ENCODE measurements at places on chromosomes 6 and 20.
A peak's percentile ranks its signal among the peaks of the same experiment; 100 is the strongest.

DNA sequence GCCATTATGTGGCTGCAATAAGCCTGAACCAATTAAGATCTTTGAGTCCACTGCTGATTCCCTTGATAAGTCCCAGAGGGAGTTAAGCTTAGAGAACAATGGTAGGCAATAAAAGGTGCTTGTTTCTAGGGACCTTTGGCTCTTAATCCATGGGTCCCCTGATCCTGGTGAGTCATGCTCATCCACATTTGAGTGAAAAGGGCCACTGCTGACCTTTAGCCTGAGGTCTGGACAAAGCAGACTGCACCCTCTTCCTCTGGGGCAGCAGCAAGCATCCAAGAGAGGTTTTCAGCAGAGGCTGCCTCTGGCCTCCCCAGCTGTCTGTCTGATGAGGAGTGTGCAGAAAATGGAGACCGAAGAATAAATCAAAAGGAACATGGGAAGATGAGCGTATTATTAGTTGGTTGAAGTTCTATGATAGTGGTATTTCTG, 16.1 kb upstream of the SCGN start:
- no peak for DNase-seq

DNA sequence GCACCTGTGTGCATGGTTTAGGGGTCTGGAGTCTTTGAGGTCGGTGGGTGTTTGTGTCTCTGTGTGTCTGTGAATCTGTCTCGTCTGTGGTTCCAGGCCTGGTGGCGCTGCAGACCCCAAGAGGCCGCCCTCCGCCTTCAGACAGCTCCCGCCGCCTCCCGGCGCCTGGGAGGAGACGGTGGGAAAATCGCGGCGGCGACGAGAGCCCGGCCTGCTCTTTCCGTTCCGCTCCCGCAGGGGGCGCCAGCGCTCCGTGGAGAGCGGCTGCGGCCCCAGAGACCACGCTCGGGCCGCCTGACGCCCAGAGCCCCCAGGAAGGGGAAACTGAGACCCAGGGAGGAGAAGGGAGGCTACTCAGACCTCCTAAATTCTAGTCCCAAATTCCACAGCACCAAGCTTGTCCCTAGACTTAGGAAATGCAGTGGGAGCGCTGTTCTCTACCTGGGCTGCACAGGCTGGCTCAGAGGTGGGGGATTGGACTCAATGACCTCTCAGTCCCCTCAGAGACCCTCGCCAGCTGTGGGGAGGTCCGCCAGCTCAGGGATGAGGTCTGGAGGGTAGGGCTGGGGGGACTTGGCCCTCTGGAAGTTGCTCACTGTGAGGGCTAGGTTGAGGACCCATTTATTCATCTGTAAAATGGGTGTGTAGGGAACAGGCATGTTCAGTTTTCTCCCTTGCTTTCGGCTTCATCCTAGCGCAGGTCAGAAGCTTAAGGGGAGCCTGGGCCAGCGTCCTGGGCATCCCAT, 36.9 kb upstream of the BLCAP start:
- peak; percentile 87 for DNase-seq

- no peak for DNase-seq
These were observed 99.7 kb downstream of the ATP9A start for GRCh38 chr20:51668515-51668914.

DNA sequence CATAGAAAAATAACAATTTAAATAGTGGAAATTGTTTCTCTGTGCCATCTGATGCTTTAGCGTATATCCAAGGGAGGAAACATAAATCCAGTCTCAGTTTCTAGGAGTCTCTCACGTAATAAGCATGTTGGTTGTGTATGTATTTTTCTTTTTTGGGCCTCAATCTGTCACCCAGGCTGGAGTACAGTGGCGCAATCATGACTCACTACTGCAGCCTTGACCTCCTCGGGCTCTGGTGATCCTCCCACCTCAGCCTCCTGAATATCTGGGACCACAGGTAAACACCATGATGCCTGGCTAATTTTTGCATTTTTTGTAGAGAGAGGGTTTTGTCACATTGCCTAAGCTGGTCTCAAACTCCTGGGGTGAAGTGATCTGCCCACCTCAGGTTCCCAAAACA, 78.6 kb upstream of the PLN start:
- no peak for DNase-seq

Data from eye (tissue), 1 donor.